ENCODE measurements at places on chromosomes 4 and X.

- DNase-seq, result no peak
These were observed 131.2 kb upstream of the PAK3 start for GRCh38 chrX:110964786-110965185.

GRCh38 chr4:133597251-133597650 is 448.2 kb downstream of the PCDH10 start:
- no peak for DNase-seq

GRCh38 chrX:13471269-13471668 is 98.1 kb upstream of the EGFL6 start:
- DNase-seq, result no peak

- DNase-seq, result no peak
These were observed 22.4 kb downstream of the AFF1 start for GRCh38 chr4:86957215-86957614.

All from activated CD8-positive, alpha-beta memory T cell treated with anti-CD3 and anti-CD28 coated beads, Interleukin-2, amount 50 U/mL, for 4 hours (primary cell).